ENCODE measurements at places on chromosomes 11 and 22. TPM values are rescaled to one million over a fixed set of nuclear protein-coding genes. Genes with fewer than 3 reads are reported as not detected.

DNA sequence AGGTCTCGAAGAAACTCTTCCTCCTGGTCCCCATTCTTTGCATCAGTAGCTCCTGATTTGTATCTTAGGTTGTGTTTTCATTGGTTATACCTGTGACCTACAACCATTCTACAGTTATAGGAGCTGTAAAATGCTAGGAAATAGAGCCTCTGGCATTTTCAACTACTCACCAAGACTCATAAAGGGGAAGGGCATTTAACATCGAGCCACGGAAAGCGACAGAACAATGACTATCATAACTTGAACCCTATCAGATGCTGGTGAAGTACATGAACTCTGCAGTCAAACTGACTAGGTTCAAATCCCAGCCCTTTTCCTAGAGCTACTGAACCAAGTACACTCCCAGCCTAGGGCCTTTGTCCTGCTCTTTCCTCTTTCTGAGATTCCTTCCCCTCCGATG, 588.0 kb downstream of the SOX6 start:
- DNase-seq = no peak

The NNMT gene
- total RNA-seq = not detected

DNA sequence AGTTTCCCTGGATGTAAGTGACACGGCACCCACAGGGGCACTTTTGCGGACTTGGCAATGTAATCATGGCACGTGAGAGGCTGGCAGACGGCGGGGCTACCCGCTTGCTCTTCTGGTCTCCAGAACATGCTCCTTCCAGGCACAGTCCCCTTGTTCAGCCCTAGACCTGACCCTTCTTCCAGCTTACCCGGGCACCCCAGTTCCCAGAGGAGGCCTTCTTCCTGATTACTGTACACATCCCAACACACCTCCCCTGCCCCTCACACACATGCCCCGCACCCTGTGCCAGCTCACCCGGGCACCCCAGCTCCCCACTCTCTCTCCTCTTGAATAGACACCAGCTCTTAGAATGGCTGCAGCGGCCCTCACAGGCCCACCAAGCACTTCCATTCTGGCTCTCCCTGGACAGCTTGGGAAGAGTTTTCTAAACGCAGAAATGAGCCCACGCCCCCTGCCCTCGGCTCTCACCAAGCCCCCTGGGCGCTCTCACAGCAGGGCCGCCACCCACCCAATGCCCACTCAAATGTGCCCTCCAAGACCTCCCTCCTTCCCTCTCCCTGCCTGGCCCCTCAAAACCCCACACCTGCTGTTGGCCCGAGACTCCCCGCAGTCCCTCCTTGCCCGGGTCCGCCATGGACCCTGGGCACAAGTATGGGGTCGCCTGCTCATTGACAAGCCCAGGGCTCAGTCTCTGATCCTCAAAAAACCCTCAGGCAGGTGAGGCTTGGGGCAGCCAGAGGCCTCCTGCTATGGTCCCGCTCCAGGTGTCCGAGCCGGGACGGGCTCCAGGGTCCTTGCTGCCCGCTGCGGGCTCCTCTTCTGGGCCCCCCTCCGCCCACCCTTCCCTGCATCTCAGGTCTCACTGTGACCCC, 88.5 kb downstream of the WNT7B start:
- no peak for DNase-seq

The CHADL gene
- total RNA-seq = 0.47 TPM

The ANGPTL5 gene
- total RNA-seq = not detected

DNA sequence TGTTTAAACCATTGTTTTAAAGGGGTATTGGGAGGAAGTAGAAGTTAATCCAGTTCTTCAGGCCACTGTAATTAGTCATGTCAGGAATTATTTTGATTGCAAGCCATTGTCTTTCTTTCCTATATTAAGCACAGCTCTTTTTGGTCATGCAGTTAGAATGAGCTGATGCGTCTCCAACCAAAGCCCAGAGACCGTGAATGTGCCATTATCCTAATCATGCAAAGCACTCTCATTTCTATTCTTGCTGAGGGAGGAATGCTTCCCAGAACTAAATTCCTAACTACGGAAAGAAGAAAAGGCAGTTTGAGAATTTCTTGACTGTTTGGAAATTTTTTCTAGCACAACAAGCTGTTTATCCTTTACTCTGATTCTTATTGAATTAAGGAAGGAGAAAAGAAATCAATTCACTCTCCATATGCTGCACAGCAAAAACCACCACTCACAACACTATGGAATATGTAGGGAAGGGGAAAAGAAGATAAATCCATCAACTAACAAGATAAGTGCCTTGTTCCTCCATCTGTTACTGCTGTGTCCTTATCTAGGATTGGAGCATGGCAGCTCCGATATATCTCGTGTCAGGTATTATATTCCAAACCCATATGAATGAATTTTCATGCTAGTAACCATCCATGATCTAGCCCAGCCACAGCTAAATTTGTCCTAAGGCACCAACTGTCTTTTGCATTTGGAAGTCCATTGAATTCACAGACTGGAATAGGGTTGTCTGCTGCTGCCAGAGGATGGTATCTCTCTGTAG, 70.8 kb downstream of the NTM start:
- no peak for DNase-seq

- DNase-seq = no peak
These were observed 97.9 kb upstream of the CD44 start for GRCh38 chr11:35041070-35041554.

DNA sequence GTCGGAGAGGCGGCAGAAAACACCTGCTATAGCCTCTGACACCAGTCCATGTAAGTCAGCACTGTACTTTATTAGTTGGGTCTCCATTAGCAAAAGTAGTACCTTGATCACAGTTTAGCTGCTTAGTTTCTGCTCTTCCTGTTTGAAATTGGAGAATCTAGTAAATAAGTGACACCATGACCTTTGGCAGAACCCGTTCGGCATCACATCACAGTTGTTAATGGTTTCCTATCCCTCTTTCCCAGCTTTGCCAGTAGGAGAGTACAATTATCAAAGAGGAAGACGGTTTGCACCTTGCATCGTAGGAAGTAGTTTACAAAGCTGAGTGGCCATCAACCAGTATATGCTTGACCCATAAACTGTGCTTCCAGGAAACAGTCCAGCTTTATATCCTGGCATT, 101.8 kb downstream of the TRIM44 start:
- no peak for DNase-seq

DNA sequence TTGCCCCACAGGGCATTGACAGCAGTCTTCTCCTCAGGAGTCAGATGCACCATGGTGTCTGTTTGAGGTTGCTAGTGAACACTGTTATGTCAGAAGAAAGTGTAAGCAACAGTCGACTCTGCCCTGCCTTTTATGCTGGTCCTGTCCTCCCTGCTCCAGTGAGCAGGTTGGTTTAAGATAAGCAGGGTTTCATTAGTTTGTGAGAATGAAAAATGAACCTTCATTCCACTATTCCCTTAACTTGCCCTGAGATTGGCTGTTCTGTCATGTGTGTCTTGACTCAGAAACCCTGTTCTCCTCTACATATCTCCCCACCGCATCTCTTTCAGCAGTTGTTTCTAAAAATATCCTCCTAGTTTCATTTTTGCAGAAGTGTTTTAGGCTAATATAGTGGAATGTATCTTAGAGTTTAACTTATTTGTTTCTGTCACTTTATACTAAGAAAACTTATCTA, at the start of gene HBD:
TSS of gene HBD (minus strand) at position 103 of the 454 bp plus-strand sequence. CDS start at position 53, 50 bp downstream.
- DNase-seq = no peak

The SCGB1C1 gene
- total RNA-seq = not detected

The TPBGL gene
- total RNA-seq = 0.12 TPM

DNA sequence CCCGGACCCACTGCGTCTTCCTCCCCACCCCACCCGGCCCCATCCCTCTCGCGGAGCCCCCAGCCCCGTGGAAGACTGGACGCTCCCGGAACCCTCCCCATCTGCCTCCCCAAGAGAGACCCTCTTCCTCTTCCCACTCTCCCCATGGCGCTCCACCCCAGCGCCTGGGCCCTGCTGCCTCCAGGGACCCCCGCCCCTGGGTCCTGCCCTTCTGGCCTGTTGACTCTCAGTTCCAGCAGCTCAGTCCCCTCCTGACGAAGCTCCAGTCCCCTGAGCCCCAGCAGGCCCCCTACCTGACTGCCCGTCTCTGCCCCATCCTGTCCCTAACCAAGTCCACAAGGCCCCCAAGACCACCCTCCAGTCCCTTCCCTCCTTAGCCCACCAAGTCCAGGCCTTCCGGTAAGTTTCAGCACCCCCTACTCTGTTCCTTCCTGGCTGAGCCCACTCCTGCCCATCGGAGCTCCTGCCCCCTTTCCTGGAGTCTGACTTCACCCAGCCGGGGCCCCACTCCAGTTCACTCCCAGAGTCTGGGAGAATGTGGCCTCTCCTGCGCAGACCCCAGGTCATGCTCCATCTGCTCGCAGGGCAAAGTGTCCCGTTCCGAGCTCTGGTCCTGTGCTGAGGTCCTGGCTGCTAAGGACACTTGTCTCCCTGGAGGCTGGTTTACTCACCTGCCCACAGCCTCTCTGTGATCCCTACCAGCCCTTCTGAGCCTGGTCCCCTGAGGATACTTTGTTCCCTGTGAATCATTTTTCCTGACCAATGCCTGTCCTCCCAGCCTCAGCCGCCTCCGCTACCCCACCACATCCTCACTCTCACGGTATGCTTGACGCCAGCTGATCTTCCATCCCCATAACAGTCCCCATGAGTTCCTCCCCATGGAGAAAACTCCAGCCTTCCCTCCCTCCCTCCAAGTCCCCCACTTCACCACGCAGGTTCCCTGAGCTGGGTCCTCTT, 722 bp downstream of the IFITM10 start:
- DNase-seq = no peak

GRCh38 chr11:116946414-116946813, 109.0 kb upstream of the APOA1 start:
- DNase-seq = no peak

The ANO9 gene
- total RNA-seq = 70.3 TPM

GRCh38 chr11:74070723-74071492, 62.0 kb upstream of the UCP3 start:
- no peak for DNase-seq

GRCh38 chr11:73789279-73789670, 1.6 kb downstream of the MRPL48 start:
- DNase-seq = no peak

The PHLDA2 gene
- 309 TPM for total RNA-seq

- DNase-seq = peak; percentile 22
These were observed 12.4 kb upstream of the KLHL35 start for GRCh38 chr11:75445315-75445953.

- DNase-seq = peak; percentile 29
These were observed 17.4 kb upstream of the PRAME start for GRCh38 chr22:22576244-22576988.

DNA sequence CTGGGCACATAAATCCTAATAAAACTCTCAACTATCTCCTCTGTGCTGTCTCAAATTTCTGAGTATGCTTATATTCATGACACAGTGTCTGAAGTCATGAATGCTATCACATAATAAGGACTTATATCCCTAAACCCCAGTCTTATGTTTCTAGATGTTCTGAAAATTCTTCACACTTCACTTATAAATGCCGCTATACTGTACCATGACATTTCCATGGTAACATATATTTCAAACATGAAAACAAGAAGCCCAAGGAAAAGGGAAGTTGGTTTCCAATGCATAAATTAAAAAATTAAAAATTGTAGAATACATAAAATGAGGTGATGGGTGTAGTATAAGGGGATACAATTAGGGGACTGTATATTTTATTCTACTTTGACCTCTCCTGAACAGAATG, 11.7 kb downstream of the GVQW3 start:
- DNase-seq = no peak

GRCh38 chr22:17578136-17578754, 14.9 kb downstream of the SLC25A18 start:
- no peak for DNase-seq

The DCDC1 gene
- total RNA-seq = 1.5 TPM

DNA sequence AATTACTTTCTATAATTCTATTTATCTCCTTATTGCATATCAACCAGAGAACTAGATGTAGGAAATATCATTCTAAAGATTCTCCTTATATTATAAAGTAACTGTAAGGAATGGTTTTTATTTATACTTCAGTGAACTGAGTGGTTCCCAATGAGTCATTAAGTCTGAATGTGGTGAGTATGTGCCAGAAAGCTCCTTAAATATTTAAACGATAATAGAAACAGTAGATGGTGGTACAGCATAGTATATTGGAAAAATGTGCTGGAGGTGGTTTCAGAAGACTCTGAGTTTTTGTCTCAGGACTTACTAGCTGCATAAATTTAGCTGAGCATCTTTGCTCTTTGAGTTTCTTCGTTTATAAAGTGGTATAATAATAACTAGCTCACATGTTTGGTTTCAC, 653.5 kb downstream of the FAM181B start:
- DNase-seq = no peak

GRCh38 chr22:35921777-35922176, 106.8 kb downstream of the RBFOX2 start:
- peak; percentile 76 for DNase-seq

- DNase-seq = no peak
These were observed 20.7 kb upstream of the FAM181B start for GRCh38 chr11:82754410-82754809.

DNA sequence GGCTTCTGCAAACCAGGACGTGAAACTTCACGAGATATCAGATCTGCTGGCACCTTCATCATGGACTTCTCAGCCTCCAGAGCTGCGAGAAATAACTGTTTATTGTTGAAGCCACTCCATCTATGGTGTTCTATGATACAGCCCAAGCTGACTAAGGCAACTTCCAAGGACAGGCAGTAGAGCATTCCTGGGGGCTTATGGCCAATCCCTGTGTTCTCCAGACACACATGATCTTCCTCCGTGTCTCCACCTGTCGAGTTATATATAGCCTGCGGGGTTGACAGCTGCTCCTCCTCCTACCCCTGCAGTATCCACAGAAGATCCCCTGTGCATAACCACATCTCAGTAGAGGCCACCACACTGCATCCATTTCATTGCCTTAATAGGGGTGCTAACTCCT, 11.0 kb downstream of the TP53AIP1 start:
- no peak for DNase-seq

The MYOD1 gene
- not detected for total RNA-seq

DNA sequence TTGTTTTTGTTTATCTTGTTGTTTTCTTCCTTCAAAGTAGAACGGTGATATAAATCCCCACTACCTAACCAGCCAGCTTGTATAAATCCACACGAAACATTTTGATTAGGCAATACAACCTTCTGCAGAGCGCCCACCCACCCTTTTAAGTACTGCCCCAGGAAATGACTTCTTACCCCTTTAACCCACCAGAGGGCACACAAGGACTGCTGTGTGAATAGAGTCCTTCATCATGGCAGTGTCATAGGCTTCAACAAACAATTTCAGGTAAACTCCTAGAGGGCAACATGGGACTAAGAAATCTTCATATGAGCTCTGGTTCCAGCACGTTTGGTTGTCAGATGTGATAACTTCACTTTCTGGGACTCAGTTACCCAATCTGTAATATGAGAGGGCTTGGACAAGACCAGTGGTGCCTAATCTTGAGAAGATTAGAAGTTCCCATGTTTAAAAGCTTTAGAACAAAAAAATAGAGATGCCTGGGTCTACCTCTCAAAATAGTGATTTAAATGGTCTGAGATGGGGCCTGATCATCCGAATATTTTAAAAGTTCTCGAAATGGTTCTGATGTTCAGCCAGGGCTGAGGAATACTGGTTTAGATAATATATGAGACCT, 56.1 kb downstream of the PIWIL4 start:
- DNase-seq = peak; percentile 88
